ENCODE measurements at places on chromosomes 12 and 14. TPM values are rescaled to one million over a fixed set of nuclear protein-coding genes. Genes with fewer than 3 reads are reported as not detected.
A peak's percentile ranks its signal among the peaks of the same experiment; 100 is the strongest.

- no peak for DNase-seq
These were observed 169.1 kb upstream of the TBX3 start for GRCh38 chr12:114852976-114853529.

DNA sequence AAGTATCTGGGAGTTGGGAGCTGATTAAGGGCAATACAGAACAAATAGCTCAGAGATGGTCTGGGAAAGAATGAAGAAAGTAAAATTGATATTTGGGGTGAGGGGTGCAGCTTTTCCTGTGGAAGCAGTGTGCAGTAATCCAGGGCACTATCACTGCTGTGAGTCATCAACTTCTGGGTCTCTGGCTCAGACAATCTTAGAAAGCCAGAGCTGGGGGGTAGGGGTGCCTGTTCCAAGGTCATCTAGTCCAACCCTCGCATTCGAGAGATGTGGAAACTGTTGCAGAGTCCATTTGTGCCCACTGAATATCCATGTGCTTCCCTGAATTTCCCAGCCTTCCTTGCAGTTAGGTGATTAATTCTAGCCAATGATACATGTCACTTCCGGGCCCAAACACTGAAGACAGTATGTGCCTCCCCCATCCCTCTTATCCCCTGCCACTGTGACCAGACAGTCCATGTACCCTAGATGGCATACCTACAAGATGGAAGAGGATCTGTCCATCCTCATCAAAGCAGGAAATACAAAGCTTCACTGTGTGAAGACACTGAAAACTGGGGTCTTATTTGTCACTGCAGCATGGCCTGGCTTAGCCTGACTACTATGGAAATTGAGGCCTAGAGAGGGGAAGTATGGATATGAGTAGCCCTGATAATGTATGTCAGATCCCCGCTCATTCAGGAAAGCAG lies 51.9 kb downstream of the ZFP36L1 start:
- no peak for DNase-seq

- no peak for DNase-seq
These were observed 55.7 kb downstream of the LIN52 start for GRCh38 chr14:74140374-74140850.

DNA sequence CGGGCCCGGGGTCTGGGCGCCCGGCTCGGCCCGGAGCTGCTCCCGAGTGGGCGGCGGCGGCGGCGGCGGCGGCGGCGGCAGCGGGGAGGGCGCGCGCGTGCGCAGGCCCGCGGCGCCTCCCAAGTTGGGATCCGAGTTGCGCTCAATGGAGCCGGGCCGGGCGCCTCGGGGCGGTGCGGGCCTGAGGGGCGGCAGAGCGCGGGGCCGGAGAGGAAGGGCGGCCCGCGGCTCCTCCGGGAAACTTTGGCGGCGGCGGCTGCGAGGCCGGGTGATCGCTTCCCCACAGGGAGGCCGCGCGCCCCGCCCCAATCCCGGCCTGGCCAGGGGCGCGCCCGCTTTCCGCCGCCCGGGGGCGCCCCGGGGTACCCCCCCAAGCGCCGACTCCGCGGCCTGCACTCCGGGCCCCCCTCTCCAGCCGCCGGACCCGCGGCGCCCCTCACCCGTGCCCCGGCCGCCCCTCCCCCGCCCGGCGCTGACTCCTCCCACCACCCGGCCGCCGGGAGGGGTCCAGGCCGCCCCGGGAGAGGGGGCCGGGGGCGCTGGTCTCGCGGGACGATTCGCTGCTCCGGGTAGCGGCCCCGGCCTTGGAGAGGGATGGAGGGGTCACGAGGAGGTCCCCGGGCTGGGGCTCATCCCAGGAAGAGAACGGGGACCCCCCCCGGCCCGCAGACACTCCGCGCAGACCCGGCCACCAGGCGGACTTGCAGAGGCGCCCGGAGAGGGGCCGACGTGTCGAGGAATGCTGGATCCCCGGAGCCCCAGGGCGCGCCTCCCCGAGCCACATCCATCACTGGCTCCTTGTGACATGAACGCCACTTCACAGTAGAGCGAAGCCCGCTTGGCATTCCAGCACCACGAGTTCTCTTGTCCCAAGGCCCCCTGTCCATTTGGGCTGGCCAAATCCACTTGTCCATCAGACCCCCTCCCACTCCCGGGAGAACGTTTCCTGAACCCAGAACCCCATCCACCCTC lies at the start of gene RILPL1:
RILPL1 (minus strand) TSS at position 48 of the 972 bp plus-strand sequence. CDS start 237 bp downstream, outside the sequence.
- DNase-seq: peak; percentile 96

DNA sequence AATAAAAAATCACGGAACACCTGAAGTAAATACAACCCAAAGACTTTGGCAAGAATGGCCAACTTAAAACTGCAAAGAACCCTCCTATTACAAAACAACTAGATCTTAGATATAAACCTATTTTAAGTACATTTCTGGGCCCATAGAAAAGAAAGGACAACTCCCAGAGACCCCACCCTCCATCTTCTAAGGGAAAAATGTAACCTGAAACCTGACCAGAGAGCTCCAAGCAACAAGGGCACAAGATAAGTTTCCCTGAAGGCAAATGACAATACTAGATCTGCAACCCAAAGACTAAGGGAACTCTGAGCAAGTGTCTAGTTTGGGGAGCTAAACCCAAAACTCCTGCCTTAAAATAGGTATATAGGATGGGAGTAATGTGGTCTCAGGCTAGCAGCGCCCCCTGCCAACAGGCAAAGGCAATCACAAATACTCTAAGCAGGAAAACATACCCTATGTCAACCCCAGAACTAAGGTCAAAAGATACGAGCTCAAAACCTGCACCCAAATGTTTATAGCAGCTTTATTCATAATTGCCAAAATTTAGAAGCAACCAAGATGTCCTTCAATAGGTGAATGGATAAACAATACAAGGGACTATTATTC lies 218.9 kb downstream of the ITPR2 start:
- DNase-seq: peak; percentile 44

The CARMIL3 gene
- total RNA-seq: 0.11 TPM

The SERPINA12 gene
- not detected for total RNA-seq

Measured in K562 (cell line).